AG10803 (cell line): ENCODE measurements at places on chromosomes 13 and 19.

DNA sequence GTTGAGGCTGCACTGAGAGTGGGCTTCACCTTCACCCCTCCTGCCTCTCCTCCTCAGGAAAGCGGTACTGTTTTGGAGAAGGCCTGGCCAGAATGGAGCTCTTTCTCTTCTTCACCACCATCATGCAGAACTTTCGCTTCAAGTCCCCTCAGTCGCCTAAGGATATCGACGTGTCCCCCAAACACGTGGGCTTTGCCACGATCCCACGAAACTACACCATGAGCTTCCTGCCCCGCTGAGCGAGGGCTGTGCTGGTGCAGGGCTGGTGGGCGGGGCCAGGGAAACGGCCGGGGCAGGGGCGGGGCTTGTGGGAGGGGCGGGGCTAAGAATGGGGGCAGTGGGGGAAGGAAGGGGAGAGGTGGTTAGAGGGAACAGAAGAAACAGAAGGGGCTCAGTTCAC lies 7.5 kb downstream of the CYP2A13 start:
- DNase-seq = no peak

DNA sequence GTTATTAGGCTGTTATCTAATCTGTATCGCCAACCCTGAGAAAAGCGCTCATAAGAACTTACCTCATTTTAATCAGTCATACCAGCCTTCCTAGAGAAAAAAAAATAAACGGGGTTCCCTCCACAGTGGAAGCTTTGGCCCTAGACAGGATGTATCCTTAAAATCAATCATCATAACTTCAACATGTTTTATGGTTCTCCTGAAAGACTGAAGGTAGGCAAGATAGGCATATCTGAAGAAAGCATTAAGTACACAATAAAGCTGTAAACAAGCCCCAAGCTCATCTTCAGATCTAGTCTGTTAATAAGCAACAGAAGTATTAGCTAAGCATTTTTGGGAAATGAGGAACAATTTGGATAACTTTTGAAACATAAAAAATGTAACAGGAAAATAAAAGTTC lies 18.7 kb upstream of the SERP2 start:
- DNase-seq = no peak

DNA sequence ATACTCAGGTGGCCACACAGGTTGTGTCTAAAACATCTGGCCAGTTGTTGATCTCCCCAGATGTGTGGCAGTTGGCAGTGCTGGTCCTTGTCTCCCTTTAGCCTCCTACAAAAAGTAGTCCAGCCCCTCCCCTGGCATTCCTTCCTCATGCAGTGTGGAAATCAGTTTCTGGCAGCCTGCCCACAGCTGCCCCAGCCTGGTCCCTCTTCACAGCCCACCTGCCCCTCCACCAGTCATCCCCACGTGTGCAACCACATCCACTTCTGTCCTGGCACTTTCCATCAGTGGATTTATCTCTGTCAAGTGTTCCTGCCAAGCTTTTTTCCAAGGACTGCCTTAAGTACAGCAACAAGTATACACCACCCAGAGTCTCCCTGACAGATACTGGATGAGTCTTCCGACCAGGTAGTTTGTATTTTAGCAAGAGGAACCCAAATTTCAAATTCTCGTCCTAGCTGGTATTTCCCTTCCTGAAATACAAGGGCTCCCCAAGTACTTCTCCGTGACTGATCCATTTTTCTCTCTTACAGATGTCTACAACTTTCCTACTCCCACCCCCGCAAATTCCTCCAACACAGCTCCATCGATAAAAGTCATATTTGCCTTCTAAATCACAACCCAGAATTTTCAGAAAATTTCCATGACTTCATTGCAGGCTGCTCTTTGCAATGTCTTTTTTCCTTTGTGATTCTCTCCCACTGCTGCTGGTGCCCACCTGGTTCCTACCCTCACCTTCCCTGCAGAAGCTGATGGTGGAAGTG lies 313.5 kb downstream of the FOXO1 start:
- DNase-seq = no peak

- no peak for DNase-seq
Observed at GRCh38 chr19:13044231-13044836, 49.1 kb downstream of the NFIX start.

- DNase-seq = peak; percentile 51
Observed at GRCh38 chr19:45440873-45441654, 17.3 kb upstream of the ERCC1 start.

GRCh38 chr13:72599178-72599743 lies 128.2 kb downstream of the MZT1 start:
- no peak for DNase-seq

DNA sequence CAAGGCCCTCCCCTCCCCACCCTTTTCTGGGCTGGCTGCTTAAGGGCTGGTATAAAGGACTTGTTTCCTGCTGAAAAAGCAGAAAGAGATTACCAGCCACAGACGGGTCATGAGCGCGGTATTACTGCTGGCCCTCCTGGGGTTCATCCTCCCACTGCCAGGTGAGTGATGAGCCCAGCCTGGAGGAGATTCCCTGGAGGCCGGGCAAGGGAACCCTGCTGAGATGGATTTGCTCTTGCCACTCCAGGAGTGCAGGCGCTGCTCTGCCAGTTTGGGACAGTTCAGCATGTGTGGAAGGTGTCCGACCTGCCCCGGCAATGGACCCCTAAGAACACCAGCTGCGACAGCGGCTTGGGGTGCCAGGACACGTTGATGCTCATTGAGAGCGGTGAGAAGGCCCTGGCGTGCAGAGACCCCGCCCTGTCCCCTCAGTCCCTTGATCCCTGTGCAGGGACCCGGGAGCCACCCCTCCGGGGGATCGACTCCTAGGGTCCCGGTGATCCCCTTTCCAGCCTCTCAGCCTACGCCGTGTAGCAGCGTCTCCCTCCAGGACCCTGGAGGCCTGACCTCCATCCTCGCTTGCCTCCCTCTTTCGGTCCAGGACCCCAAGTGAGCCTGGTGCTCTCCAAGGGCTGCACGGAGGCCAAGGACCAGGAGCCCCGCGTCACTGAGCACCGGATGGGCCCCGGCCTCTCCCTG lies at the start of gene CD177:
Gene CD177 (plus strand): TSS at position 81 of the 699 bp plus-strand sequence. CDS start 29 bp downstream, at position 110.
- no peak for DNase-seq

- no peak for DNase-seq
Observed at GRCh38 chr13:66922444-66922843, 307.7 kb downstream of the PCDH9 start.

DNA sequence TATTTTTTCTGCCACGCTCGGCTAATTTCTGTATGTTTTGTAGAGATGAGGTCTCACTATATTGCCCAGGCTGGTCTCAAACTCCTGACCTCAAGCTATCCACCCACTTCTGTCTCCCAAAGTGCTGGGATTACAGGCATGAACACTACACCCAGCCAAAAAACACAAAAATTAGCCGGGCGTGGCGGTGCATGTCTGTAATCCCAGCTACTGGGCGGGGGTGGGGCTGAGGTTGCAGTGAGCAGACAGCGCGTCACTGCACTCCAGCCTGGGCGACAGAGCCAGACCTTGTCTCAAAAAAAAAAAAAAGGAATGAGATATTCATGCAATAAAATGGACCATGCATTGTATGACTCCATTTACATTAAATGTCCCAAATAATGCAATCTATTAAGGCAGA lies 32.2 kb downstream of the VASP start:
- DNase-seq = no peak

DNA sequence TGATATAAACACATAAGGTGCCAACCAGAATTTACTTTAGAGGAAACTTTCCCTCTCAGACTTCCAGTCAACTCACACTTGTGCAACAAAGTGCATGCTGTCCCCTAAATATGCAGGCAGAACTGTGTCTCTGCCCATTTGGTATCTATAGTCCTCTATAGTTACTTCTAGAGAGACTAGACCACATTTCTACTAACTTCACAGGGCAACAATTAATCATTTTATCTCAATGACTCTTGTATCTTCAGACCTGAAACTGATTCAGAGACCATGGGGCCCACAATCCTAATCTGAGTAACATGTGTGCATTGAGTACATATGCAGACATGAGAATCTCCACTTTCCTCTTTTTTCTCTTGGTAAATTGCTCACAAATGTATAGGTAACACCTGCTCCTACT lies 158.1 kb downstream of the ZNF486 start:
- DNase-seq = no peak

- peak; percentile 46 for DNase-seq
Observed at GRCh38 chr19:45179072-45179891, 698 bp downstream of the BLOC1S3 start.

GRCh38 chr13:83536941-83537340 lies 345.3 kb downstream of the SLITRK1 start:
- no peak for DNase-seq

DNA sequence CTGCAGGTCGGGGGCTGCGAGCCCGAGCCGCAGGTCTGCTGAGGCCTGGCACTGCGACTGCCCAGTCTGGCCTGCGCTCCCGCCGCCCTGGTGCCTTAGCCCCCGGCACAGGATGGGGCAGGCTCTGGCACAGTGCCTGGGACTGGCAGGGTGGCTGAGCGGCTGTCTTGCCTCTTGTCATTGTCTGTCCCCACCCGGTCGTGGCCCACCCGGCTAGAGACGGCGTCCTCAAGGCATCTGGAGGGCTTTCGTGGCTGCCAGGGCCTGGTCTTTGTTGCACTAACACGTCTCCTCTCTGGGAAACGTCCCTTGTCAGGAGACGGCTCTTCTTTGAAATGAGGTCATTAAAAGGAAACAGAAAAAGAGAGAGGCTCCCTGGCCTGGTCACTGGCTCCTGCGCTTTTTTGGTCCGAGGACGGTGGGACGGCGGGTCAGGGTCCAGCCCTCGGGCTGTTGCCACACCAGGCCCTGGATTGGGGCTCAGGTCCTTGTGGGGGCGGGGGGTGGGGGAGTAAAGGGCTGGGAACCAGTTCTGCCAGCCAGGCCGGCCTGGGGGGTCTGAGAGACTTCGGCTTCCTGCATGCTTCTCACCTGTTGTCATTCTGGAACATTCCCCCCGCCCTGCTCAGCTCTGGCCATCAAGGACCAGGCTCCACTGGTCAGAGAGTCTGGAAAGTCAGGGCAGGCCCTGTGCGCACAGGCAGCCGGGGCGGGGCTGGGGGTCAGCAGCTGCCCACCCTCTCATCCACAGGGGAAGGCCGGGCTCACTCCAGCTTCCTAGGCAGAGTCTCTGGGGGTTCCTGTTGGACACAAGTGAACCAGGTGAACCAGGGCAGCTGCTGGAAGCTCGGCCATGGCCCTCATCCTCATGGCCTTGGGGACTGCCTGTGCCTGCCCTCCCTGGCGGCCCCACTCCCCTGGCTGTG lies 6.2 kb upstream of the ZNF554 start:
- no peak for DNase-seq

- DNase-seq = no peak
Observed at GRCh38 chr13:75090872-75091615, 390.9 kb downstream of the TBC1D4 start.

DNA sequence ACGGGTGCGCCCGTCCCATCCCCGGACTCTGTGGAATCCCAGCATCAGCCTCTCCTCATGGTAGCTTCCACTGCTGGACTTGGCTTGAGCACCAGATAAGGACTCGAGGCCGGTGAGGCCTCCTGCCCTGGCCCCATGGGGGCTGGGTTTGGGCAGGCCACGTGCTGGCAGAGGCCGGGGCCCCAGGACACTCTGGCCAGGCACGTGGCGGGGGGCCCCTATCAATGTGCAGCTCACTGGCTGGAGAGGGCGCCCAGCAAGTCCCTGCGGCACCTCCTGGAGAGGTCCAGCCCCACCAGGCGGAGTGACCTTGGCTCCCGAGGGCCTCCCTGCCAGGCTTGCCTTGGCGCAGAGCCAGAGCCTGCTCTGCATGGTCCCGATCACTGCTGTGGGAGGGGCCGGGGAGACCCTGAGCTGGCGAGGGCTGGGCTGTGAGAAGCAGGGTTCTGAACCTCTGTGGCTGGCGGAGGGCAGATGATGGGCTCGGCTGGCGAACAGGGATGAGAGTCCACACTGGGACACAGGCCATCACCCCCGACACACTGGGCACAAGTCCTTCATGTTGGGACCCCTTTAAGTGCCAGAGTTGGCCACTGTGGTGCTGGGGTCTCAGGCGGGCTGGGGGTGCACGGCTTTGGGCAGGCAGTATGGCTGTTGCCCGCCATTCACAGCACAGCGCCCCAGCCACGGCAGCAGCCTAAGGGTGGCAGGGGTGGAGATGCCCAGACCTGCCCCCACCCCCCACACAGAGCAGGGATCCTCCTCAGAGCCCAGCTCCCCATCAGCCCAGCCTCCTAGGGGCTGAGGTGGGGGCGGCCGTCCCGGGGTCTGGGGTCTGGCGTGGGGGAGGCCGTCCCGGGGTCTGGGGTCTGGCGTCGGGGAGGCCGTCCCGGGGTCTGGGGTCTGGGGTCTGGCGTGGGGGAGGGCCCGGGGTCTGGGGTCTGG lies 19.1 kb downstream of the CEBPG start:
- DNase-seq = no peak

- DNase-seq = no peak
Observed at GRCh38 chr13:60933638-60934037, 482.0 kb downstream of the PCDH20 start.

GRCh38 chr13:73225990-73226389 lies 167.2 kb downstream of the KLF5 start:
- no peak for DNase-seq

DNA sequence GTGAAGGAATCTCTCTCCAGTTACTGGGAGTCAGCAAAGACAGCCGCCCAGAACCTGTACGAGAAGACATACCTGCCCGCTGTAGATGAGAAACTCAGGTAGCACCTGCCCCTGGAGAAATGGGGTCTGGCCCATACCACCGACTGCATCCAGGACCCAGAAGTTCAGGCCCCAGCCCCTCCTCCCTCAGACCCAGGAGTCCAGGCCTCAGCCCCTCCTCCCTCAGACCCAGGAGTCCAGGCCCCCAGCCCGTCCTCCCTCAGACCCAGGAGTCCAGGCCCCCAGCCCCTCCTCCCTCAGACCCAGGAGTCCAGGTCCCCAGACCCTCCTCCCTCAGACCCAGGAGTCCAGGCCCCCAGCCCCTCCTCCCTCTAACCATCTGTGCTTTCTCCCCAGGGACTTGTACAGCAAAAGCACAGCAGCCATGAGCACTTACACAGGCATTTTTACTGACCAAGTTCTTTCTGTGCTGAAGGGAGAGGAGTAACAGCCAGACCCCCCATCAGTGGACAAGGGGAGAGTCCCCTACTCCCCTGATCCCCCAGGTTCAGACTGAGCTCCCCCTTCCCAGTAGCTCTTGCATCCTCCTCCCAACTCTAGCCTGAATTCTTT lies 3.0 kb downstream of the APOC2 start:
- DNase-seq = peak; percentile 18

DNA sequence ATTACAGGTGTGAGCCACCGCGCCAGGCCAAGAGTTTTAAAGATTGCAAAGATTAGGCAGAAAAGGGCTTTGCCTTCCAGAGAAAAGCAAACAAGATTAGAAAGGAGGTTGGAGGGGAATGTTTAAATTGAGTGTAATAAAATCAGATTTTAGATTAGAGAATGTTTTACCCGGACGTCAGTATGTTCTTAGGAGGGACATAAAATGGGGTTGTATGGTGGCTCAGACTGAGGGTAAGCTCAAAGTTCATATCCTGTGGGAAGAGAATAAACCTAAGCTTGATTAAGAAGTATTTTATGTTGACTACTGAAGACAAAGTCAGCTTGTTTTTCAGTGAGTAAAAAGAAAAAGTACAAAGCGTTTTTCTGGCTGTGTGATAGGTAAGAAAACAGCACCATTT lies 34.1 kb upstream of the ZNF681 start:
- no peak for DNase-seq

- no peak for DNase-seq
Observed at GRCh38 chr19:35264268-35265125, 4.3 kb upstream of the USF2 start.

- peak; percentile 63 for DNase-seq
Observed at GRCh38 chr19:7674010-7675005, 2.6 kb upstream of the MCEMP1 start.
